ENCODE measurements at places on chromosomes 5 and 9.
A peak's percentile ranks its signal among the peaks of the same experiment; 100 is the strongest.

GRCh38 chr5:78622302-78622971 lies 26.1 kb downstream of the LHFPL2 start:
- no peak for DNase-seq

DNA sequence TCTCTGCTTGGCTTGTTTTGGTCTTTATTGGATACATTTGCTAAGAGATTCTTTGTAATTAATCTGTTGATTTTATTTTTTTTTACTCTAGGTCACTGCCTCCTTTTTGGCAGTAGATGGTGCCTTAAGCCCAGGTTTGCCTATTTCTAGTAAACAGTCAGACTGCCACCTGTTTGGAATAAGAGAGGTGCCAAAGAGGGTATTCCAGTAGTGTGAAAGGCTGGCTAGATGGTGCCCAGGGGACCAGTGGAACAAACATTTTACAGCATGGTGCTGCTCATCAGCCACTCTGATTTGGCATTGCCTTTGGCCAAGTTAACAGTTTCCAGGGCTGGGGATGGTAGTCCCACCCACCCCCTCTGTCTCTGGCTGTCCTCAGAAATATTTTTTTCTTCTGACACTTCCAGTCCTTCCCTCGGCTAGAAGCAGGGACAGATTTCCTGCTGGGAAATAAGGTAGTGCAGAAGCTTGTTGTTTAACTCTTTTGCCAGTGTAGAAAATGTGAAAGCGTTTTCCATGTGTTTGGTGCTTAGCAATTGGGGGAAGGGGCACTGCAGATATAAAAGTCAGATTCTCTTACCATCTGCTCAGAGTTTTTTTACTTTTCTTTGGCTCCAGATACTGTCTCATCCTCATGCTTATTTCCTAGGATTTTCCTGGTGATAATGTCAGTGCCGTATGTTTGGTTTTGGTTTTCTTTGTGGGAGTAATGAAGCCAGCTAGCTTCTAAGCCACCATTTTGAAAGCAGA lies 36.6 kb upstream of the FBXL7 start:
- no peak for DNase-seq

- DNase-seq: no peak
These were observed 6.7 kb upstream of the GAPT start for GRCh38 chr5:58484505-58484904.

GRCh38 chr5:58615972-58616371 lies 33.1 kb downstream of the RAB3C start:
- DNase-seq: no peak

DNA sequence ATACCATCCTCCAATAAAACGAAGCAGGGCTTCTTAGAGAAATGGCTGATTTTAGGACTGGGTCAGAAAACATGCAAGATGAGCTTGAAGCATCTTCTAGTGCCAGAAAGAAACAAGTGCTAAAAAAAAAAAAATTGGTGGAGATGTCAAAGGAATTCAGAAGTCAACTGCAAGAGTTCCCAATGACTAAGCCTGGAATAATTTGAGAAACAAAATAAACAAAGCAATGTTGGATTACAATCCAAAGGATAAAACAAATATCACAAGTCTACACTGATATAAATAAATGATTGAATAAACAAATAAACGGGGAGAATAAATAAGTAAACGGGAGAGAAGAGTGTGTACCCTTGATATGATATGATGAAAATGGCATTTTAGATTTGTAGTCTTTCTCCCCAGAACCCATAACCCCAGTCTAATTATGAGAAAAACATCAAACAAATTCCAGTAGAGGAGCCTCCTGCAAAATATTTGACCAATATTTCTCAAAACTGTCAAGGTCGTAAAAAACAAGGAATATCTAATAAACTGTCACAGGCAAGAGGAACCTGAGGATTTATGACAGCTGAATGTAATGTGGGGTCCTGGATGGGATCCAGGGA lies 63.5 kb upstream of the CCL21 start:
- no peak for DNase-seq

DNA sequence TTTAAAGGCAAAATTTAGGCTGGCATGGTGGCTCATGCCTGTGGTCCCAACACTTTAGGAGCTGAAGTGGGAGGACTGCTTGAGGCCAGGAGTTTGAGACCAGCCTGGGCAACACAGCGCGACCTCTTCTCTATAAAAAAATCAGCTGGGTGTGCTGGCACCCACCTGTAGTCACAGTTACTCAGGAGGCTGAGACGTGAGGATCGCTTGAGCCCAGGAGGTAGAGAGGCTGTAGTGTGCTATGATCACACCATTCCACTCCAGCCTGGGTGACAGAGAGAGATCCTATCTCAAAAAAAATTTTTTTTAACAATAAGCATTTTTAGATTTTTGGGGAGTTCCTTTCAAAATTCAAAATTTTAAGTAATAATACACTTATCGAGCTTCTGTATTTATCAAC lies 63.3 kb downstream of the SPATA31C2 start:
- DNase-seq: no peak

- no peak for DNase-seq
These were observed 30.9 kb downstream of the CXXC5 start for GRCh38 chr5:139678751-139679750.

DNA sequence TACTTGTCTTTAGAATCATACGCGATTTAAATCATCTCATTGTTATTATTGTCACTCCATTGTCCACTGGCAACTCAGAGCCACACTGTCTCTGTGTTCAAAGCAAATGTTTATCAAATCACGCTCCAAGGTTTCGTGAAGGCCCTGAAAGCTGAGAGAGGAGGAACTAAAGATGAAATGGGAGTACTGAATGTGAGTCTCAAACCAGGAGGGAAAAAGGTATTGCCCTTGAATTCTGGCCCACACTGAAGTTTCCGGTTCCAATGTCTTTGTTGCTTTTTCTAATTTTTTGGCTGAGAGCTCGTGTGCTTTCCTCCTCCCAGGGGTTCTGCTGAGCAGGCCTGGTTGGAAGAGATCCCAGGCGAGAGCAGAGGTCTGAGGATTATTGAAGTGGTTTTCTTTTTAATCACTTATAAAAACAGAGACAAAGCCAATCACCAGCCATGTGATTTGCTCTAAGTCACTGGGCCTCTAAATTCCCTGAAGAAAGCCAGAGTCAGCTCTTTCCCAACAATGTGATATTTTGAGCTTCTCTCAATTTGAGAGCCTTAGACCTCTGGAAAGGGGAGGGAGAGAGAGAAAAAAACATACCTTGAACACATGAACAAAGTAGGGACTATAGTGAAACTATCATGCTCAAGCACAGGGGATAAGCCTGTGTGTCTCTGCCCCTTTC lies 420.8 kb upstream of the GRAMD2B start:
- no peak for DNase-seq

- DNase-seq: no peak
These were observed 21.3 kb downstream of the GPX3 start for GRCh38 chr5:151041577-151042268.

- peak; percentile 87 for DNase-seq
These were observed 1.7 kb upstream of the NTMT1 start for GRCh38 chr9:129624168-129624759.

GRCh38 chr9:112295174-112295573 lies 38.2 kb downstream of the PTBP3 start:
- no peak for DNase-seq

- DNase-seq: no peak
These were observed 6.0 kb upstream of the CCIN start for GRCh38 chr9:36163049-36163785.

DNA sequence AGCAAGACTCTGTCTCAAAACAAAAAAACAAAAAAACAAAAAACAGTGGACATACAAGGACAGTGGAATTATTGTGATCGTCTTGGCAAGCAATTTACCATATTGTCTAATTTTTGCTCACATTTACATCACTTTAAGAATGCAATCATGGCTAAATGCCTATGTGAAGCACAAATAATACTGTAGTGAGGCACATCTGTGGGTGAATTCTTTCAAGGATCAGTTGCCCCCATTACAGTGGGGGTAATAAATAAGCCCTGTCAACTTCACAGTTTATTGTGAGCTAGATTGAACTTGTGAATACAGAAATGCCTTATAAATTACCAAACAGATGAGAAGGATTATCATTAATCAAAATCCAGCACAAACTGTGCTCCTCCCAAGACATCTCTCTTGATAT lies 150.2 kb upstream of the PAPPA start:
- no peak for DNase-seq

GRCh38 chr9:136857166-136857565 lies 5.0 kb downstream of the MAMDC4 start:
- DNase-seq: no peak

DNA sequence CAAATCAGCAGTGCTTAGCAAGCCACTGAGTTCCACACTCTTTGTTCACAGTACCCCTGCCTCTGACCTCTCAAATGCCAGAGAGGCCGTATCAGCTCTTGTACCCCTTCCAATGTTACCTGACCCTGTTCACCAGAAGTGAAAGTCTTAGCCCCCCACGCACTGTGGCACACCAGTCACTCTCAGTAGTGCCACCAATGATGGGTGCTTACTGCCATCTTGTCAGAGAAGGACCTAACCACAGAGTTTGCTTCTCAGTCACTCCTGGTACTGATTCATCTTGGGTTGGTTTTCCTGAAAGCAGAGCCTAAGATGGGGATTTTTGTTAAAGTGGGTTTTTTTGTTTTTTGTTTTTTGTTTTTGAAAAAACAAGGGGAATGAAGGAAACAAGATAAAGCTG lies 28.8 kb upstream of the PANK3 start:
- DNase-seq: peak; percentile 42

DNA sequence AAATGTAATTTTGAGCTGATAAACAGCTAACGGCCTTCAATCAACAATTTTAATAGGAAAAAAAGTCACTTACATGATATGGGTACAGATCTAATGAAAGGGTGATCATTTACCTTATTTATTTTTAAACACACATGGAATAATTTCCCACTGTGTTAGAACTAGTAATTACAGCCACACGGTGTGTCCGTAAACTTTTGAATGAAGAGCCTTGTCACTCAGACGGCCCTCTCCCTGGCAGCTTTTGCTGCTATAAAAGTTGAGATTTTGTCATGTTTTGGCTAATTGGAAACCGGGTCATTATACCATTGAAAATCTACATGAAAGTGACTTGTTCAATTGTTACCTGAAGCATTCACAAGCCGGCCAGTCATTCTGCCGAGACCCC lies 15.7 kb downstream of the CFAP77 start:
- no peak for DNase-seq

DNA sequence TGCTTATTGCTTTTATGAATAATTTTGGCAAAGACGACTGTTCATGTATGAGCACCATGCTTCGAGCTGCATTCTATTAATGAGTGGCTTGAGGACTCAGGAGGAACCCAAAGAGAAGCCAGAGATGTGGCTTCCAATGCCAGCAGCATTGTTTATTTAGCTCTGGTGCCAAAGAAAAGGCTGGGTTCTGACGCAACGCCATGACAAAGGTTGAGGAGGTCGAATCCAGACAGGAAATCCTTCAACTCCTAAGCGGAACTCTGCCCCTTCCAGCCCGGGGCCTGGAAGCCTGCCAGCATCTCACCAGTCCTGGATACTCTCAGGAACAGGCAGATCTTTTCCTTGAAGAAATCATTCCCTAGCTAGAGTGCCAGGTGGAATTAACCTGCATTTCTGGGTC lies 104.4 kb downstream of the ARHGAP26 start:
- DNase-seq: no peak

GRCh38 chr9:83144492-83144891 lies 81.5 kb upstream of the RASEF start:
- no peak for DNase-seq

GRCh38 chr5:58244819-58245475 lies 214.9 kb downstream of the PLK2 start:
- DNase-seq: no peak

GRCh38 chr9:91515074-91515687 lies 91.5 kb upstream of the NFIL3 start:
- DNase-seq: peak; percentile 21

GRCh38 chr5:143835251-143835650 lies 23.3 kb downstream of the HMHB1 start:
- DNase-seq: no peak

- DNase-seq: no peak
These were observed 203.8 kb upstream of the PIK3R1 start for GRCh38 chr5:68011801-68012200.

DNA sequence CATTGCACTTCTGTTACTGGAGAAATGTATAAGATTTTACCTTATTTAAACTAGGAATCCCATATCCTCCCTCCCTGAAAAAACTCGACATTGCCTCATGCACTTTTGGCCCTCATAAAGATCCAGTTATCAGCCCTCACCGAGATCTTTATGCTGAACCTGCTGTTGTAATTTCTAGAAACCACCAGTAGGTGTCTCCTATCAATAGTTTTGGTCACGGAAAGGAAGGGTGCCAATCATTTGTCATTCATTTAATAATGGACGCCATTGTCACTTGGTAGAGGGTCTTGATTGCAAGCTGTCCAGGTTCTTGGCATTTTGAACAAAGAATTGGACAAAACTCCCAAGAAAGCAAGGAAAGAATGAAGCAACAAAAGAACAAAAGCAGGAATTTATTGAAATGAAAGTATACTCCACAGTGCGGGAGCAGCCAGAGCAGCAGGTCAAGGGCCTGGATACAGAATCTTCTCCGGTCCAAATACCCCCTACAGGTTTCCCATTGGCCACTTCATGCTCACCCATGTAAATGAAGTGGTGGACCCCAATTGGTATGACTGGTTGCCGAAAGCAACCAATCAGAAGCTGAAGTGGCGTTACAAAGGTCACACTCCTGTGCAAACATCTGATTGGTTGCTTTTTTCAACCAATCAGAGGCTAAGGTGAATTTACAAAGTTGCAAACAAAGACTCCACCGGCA lies 524.3 kb downstream of the PSAT1 start:
- no peak for DNase-seq

GRCh38 chr9:135309763-135310125 lies 169.8 kb upstream of the PPP1R26 start:
- no peak for DNase-seq

DNA sequence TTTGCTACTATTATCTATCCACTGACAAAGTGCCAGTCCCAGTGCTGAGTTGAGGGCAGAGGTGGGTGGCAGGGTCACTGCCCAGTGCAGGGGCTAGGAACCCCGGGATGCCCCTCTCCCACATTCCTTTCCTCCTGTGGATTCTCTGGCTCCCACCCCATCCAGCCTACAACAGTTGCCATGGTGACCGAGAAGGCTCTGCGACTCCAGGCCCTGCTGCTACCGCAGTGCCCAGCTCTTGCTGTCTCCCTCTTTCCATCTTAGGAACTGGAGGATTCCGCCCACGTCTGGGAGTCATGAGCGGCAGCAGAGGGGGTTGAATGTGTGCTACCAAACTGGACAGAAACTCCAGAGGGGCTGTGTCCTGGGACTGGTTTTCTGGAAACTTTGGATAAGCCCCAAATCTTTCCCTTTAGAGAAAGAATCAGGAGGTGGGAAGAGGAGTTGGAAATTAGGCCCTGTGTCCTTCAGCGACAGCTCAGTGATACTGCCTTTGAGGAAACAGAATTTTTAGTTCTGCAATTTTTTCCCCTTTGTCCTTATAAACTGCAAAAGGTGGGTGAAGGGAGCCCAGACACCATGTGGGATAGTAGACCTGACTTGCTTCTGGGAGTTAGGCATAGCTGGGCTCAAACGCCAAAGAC lies 20.7 kb upstream of the C5orf47 start:
- no peak for DNase-seq

- DNase-seq: no peak
These were observed 128.2 kb upstream of the ASTN2 start for GRCh38 chr9:117543089-117543488.

GRCh38 chr9:69019808-69020207 lies 5.9 kb upstream of the PRKACG start:
- DNase-seq: no peak
